ENCODE measurements at places on chromosomes 1 and 21.
A peak's percentile ranks its signal among the peaks of the same experiment; 100 is the strongest.

- DNase-seq, result no peak
These were observed 35.8 kb downstream of the C1orf198 start for GRCh38 chr1:230832476-230832875.

DNA sequence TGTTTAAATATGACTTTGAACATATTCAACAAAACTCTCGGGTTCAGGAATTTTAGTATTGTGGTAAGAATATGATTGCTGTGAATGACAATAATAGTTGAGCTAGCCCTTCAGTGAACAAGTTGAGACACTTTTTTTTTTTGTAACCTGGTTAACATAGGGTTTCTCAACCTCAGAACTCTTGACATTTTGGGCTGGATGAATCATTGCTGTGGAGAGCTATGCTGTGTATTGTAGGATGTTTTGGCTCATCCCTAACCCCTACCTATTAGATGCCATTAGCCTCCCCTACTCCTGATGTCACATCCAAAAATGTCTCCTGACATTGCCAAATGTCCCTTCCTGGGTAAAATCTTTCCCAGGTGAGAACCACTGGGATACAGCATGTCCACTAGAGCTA is 113.7 kb downstream of the RUNX1 start:
- DNase-seq, result peak; percentile 44

- no peak for DNase-seq
These were observed 33.6 kb upstream of the RAVER2 start for GRCh38 chr1:64711266-64711665.

GRCh38 chr1:71080230-71080738 is 551 bp downstream of the ZRANB2 start:
- no peak for DNase-seq

DNA sequence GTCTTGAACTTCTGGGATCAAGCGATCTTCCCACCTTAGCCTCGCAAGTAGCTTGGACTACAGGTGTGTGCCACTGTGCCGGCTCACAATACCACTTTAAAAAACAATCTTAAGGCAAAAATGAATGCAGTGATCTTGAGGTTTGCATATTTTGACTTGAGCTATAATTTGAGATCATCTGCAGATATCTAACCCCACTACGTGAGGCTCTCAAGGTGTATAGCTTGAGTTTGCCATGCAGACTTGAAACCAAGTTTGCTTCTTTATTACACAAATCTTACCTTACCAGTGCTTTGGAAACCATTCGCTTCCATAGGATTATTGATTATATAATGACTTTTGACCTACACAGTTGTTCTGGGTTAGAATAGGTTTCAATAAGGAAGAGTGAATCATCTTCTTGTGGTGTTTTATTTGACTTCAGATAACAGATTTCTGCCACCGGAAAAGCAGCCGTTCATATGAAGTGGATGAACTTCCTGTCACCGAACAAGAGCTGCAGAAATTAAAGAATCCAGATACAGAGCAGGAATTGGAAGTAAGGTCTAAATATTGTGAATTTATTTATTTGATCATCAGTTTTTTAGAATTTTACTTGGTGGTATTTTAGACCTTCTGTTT is 155.1 kb downstream of the VPS13D start:
- DNase-seq, result no peak

- peak; percentile 69 for DNase-seq
These were observed 45.3 kb downstream of the MRPL39 start for GRCh38 chr21:25561668-25562641.

Data from immature natural killer cell (primary cell).